ENCODE measurements at places on chromosomes 7 and 10. TPM values are rescaled to one million over a fixed set of nuclear protein-coding genes. Genes with fewer than 3 reads are reported as not detected.

GRCh38 chr10:35136263-35136815 lies 9.7 kb downstream of the CREM start:
- no peak overlapping the region for H3K27ac ChIP-seq
- H3K4me1 ChIP-seq, result no peaks in the 10 kb centered on the region
- no peak overlapping the region for H3K4me3 ChIP-seq

- no peaks in the 10 kb centered on the region for H3K36me3 ChIP-seq
- no peak overlapping the region for H3K27ac ChIP-seq
- H3K4me3 ChIP-seq, result no peak overlapping the region
- DNase-seq, result no peak
- no peaks in the 10 kb centered on the region for H3K4me1 ChIP-seq
These were observed 117.3 kb downstream of the PTPRN2 start for GRCh38 chr7:158470336-158470735.

- no peak overlapping the region for H3K27ac ChIP-seq
- no peaks in the 10 kb centered on the region for H3K4me1 ChIP-seq
- no peak for DNase-seq
- no peak overlapping the region for H3K4me3 ChIP-seq
- H3K27me3 ChIP-seq, result no peaks in the 10 kb centered on the region
These were observed 1336.0 kb downstream of the GATA3 start for GRCh38 chr10:9390516-9390915.

DNA sequence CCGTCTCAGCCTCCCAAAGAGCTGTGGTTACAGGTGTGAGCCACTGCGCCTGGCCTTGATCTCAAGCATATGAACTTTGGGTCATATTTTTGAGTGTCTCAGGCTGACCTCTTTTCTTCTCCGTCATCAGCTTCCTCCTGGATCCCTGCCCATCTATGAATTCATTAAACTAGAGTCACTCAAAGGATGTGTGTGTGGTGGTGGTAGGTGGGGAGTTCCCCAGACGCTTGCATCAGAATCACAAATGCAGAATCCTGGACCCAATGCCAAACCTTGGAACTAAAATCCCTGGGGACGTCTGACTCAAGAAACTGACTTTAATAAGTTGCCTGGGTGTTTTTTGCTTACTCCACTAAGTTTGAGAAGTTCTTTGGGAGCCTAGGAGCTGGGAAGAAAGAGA lies 6.7 kb upstream of the CREB5 start:
- H3K36me3 ChIP-seq, result no peaks in the 10 kb centered on the region
- peak overlapping the region; percentile 84 for H3K27ac ChIP-seq
- peaks cover 35% of the 10 kb centered on the region for H3K4me1 ChIP-seq
- DNase-seq, result peak; percentile 98
- no peak overlapping the region for H3K4me3 ChIP-seq

GRCh38 chr10:3775696-3776551 lies 9.1 kb downstream of the KLF6 start:
- H3K27me3 ChIP-seq, result no peaks in the 10 kb centered on the region
- peak overlapping the region; percentile 93 for H3K27ac ChIP-seq
- H3K4me1 ChIP-seq, result peaks cover 39% of the 10 kb centered on the region
- peaks cover 92% of the 10 kb centered on the region for H3K36me3 ChIP-seq

GRCh38 chr7:6332386-6332785 lies 60.0 kb upstream of the CYTH3 start:
- H3K36me3 ChIP-seq, result peaks cover 19% of the 10 kb centered on the region
- DNase-seq, result no peak
- H3K27ac ChIP-seq, result no peak overlapping the region
- no peaks in the 10 kb centered on the region for H3K4me1 ChIP-seq
- no peaks in the 10 kb centered on the region for H3K27me3 ChIP-seq

Gene CPA2
- total RNA-seq, result not detected

GRCh38 chr10:79046326-79046725 lies 22.4 kb upstream of the ZMIZ1 start:
- H3K27ac ChIP-seq, result no peak overlapping the region
- no peak overlapping the region for H3K4me3 ChIP-seq
- peaks cover 11% of the 10 kb centered on the region for H3K4me1 ChIP-seq
- DNase-seq, result no peak

DNA sequence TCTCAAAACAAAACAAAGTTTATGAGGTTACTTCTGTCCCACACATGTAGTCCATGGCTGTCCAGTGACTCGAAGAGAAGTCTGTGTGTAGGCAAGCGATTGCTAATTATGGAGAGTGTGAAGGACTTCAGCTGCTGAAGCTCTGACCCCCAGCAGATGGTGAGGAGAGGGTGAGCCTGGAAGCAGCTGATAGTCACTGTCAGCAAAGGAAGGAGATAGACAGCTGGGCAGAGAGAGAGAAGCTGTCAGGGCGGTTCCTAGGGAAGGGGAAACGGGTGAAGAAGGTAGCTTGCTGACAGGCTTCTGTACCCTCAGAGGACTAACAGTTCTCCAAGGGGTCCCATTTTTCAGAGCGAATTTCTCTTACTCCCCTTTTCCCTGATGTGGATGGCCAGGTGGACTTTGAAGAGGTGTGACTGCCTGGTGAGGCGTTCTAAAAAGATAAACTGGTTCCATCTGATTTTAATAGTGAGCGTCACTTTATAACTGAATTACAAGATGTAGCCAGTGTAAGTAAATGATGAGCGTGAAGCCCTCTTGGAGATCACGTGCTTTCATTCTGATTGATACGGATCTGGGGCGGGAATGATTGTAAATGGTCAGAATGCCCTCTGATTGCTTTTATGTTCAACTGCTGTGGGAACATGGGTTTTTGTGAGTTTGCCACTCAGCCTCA lies 12.1 kb downstream of the ZSCAN21 start:
- H3K4me3 ChIP-seq, result no peak overlapping the region
- DNase-seq, result no peak
- no peaks in the 10 kb centered on the region for H3K27me3 ChIP-seq
- H3K27ac ChIP-seq, result no peak overlapping the region
- peaks cover 74% of the 10 kb centered on the region for H3K36me3 ChIP-seq

DNA sequence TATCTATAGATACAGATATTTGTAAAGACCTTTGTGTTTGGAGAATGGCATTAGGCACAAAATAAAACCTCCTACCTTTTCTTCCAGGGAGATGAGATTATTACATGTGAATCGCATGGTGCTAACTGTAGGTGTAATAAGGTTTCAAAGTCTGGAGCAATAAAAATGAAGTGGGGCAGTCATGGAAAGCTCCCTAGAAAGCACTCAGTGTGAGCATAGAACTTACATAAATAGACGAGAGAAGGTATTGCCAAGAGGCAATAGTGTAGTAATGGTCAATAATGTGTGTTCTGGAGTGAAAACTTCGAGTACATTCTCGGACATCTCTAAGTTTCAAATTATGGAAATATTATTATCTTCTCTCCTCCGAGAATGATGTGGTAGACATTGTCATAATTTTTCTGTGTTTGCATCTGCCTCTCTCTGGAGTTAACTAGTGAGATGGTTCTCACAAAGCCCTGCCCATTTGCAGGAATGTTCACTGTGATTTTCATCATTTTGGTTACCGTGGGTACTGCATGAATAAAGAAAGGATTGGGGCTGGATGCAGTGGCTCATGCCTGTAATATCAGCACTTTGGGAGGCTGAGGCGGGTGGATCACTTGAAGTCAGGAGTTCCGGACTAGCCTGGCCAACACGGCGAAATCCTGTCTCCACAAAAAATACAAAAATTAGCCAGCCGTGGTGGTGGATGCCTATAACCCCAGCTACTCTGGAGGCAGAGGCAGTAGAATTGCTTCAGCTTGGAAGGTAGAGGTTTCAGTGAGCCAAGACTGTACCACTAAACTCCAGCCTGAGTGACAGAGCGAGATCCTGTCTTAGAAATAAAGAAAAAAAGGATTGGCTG lies 10.6 kb downstream of the VIM start:
- H3K4me1 ChIP-seq, result peaks cover 19% of the 10 kb centered on the region
- H3K27ac ChIP-seq, result peak overlapping the region; percentile 19
- H3K27me3 ChIP-seq, result no peaks in the 10 kb centered on the region
- H3K4me3 ChIP-seq, result no peak overlapping the region

Gene ANLN
- total RNA-seq, result 64.3 TPM

DNA sequence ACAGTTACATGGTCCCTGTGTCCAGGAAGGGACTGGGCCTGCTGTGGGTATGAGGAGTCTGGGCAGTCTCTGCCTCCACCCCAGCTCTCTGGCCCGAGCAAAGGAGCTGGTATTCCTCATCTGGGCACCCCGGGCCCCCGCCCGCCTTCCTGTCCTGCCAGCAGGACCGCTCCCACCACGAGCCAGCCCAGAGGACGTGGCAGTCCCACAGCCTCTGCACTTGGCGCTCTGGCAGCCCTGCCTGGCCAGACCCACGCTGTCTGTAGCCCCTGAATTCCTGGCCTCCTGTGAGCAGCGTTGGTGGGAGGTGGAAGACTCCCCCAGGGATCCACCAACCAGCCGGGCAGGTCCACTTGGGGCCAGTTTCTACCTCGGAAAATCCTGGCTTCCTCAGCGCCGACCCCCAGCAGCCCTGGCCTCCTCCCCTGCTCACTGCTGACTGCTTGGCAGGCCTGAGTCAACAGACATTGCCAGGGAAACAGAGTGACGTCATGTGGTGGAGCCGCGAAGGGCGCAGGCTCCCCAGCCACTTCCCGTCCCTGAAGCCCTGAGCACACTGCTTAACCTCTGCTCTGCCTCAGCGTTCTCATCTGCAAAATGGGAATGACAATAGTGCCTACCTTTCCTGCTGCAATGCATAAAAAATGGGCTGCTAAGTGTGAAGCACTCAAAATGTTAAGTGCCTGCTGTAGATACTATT lies 21.6 kb upstream of the LIMK1 start:
- H3K4me3 ChIP-seq, result peak overlapping the region; percentile 42
- peak; percentile 80 for DNase-seq
- peaks cover 24% of the 10 kb centered on the region for H3K4me1 ChIP-seq
- no peaks in the 10 kb centered on the region for H3K36me3 ChIP-seq

GRCh38 chr7:66413379-66414114 lies 208.4 kb downstream of the TPST1 start:
- no peaks in the 10 kb centered on the region for H3K4me1 ChIP-seq
- DNase-seq, result peak; percentile 78
- H3K4me3 ChIP-seq, result peak overlapping the region; percentile 65

Gene CLDN4
- 0.28 TPM for total RNA-seq

GRCh38 chr10:34677591-34677990 lies 137.5 kb downstream of the PARD3 start:
- H3K4me3 ChIP-seq, result no peak overlapping the region
- no peaks in the 10 kb centered on the region for H3K4me1 ChIP-seq
- H3K27me3 ChIP-seq, result no peaks in the 10 kb centered on the region
- DNase-seq, result no peak
- H3K27ac ChIP-seq, result no peak overlapping the region

GRCh38 chr7:136997735-136998134 lies 129.3 kb downstream of the CHRM2 start:
- H3K4me1 ChIP-seq, result no peaks in the 10 kb centered on the region
- H3K36me3 ChIP-seq, result no peaks in the 10 kb centered on the region
- DNase-seq, result no peak
- H3K4me3 ChIP-seq, result no peak overlapping the region

DNA sequence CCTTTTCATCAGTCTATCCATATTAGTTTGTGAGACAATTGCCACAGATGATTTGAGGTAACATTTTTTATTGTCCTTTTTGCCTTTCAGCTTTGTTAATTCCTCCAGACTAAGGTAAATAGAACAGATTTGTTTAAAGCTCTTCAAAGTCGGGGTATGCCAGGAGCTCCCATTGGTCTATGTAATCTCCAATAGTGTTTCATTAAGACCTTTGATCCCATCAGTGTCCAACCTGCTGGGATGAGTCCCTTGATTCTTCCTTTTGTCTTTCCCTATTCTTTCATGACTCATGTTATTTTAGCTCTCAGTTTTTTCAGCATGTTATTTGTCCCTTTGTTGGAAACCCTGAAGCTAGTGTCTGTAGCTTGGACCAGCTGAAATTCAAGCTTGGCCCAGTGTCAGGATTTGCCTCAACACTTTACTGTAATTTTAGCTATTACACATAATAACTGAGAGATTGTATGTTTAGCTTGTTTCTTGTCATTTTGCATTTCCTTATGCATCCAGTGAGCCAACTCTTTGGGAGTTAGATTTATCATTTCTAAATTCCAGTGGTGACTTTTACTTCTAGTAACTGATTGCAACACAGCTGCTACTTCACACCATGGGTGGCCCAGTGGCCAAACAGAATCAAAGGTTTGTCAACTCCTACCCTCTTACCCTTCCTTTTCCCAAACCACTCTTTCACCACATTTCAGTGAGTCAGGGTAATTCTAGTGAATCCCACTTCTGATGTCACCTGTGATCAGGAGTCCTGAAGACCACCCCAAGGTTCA lies 15.3 kb downstream of the AGBL3 start:
- H3K4me1 ChIP-seq, result no peaks in the 10 kb centered on the region
- H3K4me3 ChIP-seq, result no peak overlapping the region
- no peaks in the 10 kb centered on the region for H3K27me3 ChIP-seq
- peaks cover 5% of the 10 kb centered on the region for H3K36me3 ChIP-seq
- no peak overlapping the region for H3K27ac ChIP-seq

DNA sequence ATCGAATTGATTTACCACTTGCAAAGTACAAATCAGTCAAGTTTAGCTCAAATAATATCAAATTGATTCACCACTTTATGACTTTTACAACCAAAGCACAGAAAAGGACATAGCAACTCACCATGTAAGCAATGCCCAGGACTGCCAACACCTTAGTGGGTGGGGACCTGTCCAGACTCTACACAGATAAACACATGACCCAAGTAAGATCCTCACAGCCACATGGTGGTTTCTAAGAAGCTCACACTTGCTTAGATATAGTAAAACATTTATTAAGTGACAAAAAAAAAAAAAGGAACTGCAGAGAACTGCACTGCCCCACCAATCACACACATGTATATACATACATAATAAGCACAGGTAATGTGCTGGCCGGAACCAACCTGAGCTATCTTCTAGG lies 116.2 kb downstream of the SLC25A13 start:
- DNase-seq, result no peak
- H3K36me3 ChIP-seq, result peaks cover 33% of the 10 kb centered on the region
- H3K4me1 ChIP-seq, result no peaks in the 10 kb centered on the region
- no peak overlapping the region for H3K4me3 ChIP-seq
- no peaks in the 10 kb centered on the region for H3K27me3 ChIP-seq

Gene SLC18A3
- not detected for total RNA-seq

GRCh38 chr10:110207805-110208613 lies 604 bp downstream of the MXI1 start:
- peak; percentile 39 for DNase-seq
- peak overlapping the region; percentile 82 for H3K27ac ChIP-seq
- no peaks in the 10 kb centered on the region for H3K27me3 ChIP-seq
- peaks cover 10% of the 10 kb centered on the region for H3K36me3 ChIP-seq

Gene ACTA2
- total RNA-seq, result 25.6 TPM

- DNase-seq, result no peak
- H3K4me3 ChIP-seq, result no peak overlapping the region
- H3K27ac ChIP-seq, result no peak overlapping the region
- peaks cover 39% of the 10 kb centered on the region for H3K36me3 ChIP-seq
- H3K27me3 ChIP-seq, result no peaks in the 10 kb centered on the region
These were observed 41.5 kb downstream of the CYP17A1 start for GRCh38 chr10:102795453-102796406.

- H3K36me3 ChIP-seq, result peaks cover 16% of the 10 kb centered on the region
- H3K27me3 ChIP-seq, result no peaks in the 10 kb centered on the region
These were observed 34.9 kb downstream of the IL15RA start for GRCh38 chr10:5942474-5942873.

GRCh38 chr7:16929146-16929762 lies 47.5 kb upstream of the AGR3 start:
- no peaks in the 10 kb centered on the region for H3K27me3 ChIP-seq
- DNase-seq, result no peak
- no peak overlapping the region for H3K4me3 ChIP-seq
- no peaks in the 10 kb centered on the region for H3K36me3 ChIP-seq
- H3K4me1 ChIP-seq, result peaks cover 13% of the 10 kb centered on the region
- H3K27ac ChIP-seq, result no peak overlapping the region

Gene GIMAP2
- not detected for total RNA-seq

Measured in MCF 10A (cell line).